ENCODE measurements at places on chromosomes 6 and 20.
A peak's percentile ranks its signal among the peaks of the same experiment; 100 is the strongest.

- no peak for DNase-seq
These were observed 46.2 kb upstream of the CEP85L start for GRCh38 chr6:118697554-118697953.

GRCh38 chr6:47083586-47084047 lies 41.5 kb upstream of the ADGRF1 start:
- no peak for DNase-seq

DNA sequence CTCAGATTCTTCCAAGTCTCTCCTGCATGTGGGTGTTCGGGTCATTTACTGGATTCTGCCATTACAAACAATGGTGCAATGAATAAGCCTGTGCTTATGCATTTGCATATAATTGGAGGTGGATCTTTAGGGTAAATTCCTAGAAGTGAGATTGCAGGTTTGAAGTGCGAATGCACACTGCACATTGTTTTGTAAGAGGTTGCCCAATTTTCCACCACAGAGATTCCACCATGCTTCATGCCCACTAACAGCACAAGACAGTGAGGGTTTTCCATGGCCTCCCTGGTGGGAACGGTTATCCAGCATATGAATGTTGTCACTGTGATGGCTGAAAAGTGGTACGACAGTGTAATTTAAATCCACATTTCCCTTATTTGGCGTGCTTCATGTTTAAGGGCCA lies 178.8 kb upstream of the PMEPA1 start:
- no peak for DNase-seq

DNA sequence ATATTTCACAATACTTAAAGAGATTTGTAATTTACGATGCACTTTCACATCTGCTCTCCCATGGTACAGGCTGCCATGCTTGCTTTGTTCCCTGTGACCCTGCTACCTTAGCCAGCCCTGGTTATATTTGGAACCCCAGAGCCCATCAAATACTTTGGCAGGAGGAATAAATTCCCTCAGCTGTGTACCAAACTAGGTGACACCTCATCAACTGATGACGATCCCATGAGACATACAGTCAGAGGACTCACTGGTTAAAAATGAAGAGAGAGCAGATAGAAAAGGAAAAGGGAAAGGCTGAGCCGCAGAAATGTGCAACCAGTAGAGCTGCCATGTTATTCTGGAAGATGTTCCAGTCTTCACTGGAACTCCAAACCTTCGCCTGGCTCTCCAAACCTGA lies 120.0 kb downstream of the SIM1 start:
- DNase-seq = no peak

- no peak for DNase-seq
These were observed 353.1 kb upstream of the TSHZ2 start for GRCh38 chr20:52619101-52619500.

DNA sequence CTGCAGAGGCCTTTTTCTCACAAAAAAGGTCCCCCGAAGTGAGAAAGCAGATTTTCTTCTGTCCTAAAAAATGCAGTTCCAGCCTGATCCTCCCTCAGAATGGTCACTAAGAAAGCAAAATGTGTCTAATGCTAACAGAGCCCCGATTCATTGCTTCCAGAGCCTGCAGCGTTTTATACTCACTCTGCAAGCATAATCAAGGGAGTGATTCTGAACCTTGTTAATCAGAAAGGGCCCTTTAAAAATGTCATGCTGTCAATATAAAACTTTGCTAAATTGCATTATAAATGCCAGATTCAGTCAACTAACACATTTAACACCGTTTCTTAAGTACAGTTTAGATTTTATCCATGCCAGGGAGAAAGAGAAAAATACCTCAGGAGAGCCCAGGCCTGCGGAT lies 202.8 kb downstream of the CD83 start:
- no peak for DNase-seq

DNA sequence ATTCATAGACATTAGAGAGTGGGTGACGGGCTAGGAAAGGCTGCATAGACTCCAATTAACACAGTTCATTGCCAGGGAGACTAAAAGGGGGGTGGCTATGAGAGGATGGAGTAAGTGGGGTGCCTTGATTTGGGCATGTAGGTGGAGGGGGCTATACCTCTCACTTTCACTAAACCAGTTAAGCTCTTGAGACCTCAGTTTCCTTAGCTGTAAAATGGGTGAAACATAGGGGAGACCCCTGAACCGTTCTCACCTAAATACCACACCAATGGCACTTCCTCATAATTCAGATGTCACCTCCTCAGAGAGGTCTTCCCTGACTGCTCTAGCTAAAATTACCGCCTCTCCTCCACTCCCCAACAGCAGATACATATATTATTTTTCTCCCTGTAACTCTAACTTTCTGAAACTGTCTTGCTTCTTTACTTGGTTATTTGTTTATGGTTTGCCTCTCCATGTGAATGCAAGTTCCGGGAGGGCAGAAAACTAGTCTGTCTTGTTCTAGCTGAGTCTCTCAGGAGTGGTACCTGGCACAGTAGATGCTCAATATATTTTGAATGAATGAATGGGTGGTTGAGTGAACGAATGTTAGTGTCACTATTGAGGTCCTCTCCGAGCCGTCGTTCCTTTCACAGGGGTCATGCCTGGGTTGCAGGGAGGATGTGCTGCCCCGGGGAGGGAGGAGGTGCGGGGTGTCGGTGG lies 615 bp upstream of the EYA2 start:
- DNase-seq = no peak

DNA sequence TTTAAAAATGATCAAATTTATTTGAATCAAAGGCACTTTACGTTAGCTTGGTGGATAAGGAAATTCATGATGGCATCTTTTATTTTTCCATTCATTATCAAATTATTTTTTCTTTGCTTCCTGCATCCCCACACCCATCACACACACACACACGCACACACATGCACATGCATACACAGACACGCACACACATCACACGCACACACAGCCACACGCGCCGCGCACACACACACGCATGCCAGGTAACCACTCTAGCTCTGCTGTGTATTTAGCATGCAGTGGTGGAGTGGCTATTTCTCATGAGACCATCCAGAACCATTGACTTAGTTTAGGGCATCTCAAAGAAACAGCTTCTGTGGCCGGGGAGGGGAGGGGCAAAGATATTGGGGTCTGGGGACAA lies 47.0 kb downstream of the GNAS start:
- DNase-seq = no peak

- DNase-seq = no peak
These were observed 172.0 kb downstream of the COL9A1 start for GRCh38 chr6:70130865-70131264.

DNA sequence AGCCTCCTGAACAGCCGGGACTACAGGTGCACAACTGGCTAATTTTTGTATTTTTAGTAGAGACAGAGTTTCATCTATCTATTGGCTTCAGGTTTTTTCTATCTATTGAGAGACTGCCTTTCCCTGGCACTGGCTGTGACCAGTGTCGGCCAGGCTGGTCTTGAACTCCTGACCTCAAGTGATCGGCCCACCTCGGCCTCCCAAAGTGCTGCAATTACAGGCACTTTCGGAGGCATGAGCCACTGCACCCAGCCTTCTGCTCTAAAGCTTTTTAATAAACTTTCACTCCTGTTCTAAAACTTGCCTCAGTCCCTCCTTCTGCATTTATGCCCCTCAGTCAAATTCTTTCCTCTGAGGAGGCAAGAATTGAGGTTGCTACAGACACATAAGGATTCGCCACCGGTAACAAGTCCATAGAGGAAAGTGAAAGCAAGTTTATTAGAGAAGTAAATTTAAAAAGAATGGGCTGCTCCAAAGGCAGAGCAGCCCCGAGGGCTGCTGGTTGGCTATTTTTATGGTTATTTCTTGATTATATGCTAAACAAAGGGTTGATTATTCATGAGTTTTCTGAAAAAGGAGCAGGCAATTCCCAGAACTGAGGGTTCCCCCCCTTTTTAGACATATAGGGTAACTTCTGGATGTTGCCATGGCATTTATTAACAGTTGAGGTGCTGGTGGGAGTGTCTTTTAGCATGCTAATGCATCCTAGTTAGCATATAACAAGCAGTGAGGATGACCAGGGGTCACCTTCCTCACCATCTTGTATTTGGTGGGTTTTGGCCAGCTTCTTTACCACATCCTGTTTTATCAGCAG lies 44.8 kb upstream of the RNGTT start:
- no peak for DNase-seq

DNA sequence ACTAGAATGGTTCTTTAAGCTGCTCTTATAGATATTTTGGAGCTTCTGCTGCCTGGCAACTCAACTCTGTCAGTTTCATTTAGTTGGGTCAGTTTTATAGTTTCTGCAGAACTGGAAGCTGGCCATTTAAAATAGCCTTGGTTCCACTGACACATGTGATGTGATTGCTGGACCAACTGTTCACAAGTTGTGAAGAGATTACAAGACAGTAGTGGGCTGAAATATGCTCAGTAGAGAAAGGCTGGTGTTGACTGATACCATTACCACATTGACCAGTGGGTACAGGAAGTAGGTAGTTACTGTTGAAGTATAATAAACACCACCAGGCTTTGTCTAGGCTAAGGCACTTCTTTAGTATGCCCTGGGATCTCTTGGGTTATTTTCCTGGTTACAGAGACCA lies 39.0 kb downstream of the BCKDHB start:
- no peak for DNase-seq

- no peak for DNase-seq
These were observed 60.8 kb upstream of the APCDD1L start for GRCh38 chr20:58575776-58576602.

DNA sequence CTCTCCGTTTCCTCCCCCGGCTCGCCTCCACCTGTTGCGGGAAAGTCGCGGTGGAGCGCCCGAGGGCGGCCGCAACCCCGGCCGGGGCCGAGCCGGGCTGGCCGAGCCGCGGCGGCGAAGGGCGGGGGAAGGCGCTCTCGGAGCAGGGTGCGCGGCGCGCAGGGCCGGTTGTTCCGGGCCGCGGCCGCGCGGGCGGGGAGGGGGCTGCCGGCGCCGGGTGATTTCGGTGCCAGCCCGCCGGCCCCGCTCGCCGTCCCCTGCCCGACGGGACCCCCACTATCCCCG lies 235 bp downstream of the MAP7 start:
- no peak for DNase-seq

DNA sequence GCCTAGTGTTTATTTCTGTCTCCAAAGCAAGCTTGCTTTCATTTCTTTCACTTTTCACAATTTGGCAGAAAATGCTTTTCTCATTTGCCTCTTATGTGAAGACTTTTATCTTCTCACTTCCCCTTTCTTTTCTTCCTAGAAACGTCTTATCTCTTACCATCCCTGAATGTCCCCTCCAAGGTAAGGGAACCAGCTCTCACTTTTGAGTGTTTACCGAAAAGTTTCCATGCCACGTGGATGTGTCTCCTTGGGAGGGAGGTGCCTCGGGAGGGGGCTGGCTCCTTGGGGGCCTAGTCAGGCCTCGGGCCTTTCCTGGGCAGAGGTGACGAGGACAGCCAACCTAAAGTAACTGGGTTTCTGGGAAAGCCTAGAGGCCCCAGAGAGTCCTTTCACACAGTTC lies 127.4 kb downstream of the CD24 start:
- no peak for DNase-seq

GRCh38 chr6:169881398-169881797 lies 130.0 kb downstream of the ERMARD start:
- no peak for DNase-seq

DNA sequence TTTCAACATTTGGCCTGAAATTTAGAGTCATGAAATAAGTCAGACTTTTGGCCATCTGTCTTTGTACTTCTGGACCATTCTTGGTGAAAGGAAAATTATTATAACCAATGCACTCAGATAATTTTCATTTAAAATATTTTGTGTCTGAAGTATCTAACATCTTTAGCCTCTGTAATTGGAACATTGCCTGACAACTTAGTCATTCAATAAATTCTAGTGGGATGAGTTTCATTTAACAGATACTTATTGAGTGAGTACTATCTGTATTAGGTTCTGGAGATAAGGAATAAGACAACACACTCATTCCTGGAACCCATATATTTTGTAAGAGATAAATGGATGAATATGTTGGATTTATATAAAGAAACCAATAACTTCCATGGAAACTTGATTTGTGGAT lies 536.0 kb downstream of the BCKDHB start:
- DNase-seq = no peak

- DNase-seq = no peak
These were observed 127.9 kb downstream of the COL19A1 start for GRCh38 chr6:69994251-69994650.

GRCh38 chr6:75206576-75207342 lies 906 bp upstream of the COL12A1 start:
- no peak for DNase-seq

- DNase-seq = no peak
These were observed 70.1 kb upstream of the CNKSR3 start for GRCh38 chr6:154580397-154581135.

DNA sequence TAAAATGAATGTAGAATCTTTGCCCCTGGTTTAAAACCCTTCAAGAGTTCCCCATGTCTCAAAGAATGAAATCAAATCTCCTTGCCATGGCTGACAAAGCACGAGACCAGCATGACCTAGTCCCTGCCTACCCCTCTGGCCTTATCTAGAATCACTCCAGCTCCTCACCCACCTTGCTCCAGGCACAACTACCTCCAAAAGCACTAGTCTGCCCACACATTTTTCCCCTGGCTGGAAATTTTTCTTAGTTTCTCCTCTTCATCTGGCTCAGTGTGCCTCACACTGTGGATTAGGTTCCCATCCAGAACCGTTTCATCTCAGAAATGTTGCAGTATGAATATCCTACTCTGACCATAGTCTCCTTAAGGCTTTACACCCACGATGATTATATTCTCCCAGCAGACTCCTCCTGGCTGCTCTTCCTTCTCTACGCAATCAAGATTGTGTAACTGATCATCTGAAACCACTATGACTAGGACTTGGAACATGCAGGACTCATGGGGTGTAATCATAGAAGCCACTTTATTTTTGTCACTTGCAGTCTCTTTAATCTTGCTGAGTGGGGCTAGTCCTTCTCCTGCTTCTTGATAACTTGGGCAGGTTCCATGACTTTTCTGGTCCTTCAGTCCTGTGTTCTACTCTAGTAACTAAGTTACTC lies 7.8 kb upstream of the MRS2 start:
- DNase-seq = no peak

GRCh38 chr20:62688083-62688482 lies 20.6 kb upstream of the NTSR1 start:
- DNase-seq = no peak

GRCh38 chr6:144469144-144469575 lies 184.0 kb downstream of the UTRN start:
- DNase-seq = peak; percentile 63

DNA sequence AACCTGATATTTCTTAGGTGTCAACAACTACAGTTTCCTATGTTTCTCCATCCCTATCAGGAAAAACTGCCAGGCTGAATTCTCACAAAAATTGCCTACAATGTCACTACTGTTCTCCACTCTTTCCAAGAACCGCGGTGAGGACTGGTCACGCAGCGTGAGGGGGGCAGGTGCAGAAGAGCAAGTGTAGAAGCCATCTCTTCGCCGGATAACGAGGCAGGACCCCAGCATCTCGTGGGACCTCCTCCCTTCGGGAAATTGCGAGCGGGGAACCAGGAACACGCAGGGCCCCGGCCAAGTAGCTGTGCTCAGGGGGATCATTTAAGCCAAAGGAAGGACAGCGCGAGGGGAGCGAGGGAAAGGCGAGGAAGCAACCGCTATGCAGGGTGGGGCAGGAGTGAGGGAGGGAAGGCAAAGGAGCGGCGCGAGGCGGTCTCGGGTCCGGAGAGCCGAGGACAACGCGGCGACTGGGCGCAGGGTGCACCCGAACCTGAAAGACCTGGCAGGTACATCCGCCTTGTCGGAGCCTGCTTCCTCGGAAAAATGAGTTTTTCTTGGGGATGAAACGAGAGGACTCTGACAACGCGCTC lies 559 bp downstream of the APMAP start:
- peak; percentile 21 for DNase-seq
